ENCODE measurements at places on chromosomes 3 and 15.

- no peak for DNase-seq
These were observed 43.1 kb upstream of the TIPARP start for GRCh38 chr3:156631323-156631722.

GRCh38 chr3:120457827-120458226 lies 7.0 kb upstream of the FSTL1 start:
- no peak for DNase-seq

- no peak for DNase-seq
These were observed 38.5 kb downstream of the DNAJB8 start for GRCh38 chr3:128427872-128428822.

- DNase-seq, result peak; percentile 56
These were observed 56.5 kb upstream of the GOLGA6L2 start for GRCh38 chr15:23503576-23503975.

- no peak for DNase-seq
These were observed 4.1 kb downstream of the PBRM1 start for GRCh38 chr3:52681596-52681995.

DNA sequence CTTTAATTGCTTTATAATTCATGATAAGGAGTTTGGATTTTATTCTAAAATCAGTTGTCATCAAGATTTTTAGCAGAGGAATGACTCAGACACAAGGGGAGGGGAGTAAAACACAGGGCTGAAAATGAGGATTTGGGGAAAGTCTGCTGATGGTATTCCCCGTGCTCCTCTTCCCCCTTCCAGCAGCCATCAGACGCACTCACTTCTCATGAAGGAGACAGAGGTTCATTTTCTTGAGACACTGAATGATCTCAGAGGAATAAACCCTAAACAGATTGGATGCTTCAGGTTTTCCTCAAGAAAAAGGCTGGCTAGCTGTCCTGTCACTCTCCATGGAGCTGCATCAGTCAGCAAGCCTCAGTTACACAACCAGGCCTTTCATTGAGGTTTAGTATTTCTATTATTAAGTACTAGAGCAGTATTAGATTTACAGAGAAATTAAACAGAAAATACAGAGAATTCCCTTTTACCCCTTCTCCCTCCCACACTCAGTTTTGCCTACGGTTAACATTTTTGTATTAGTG lies 166.4 kb downstream of the C3orf70 start:
- no peak for DNase-seq

GRCh38 chr15:31062911-31063310 lies 38.6 kb downstream of the TRPM1 start:
- no peak for DNase-seq

- DNase-seq, result no peak
These were observed 24.7 kb upstream of the BSN start for GRCh38 chr3:49529567-49529966.

DNA sequence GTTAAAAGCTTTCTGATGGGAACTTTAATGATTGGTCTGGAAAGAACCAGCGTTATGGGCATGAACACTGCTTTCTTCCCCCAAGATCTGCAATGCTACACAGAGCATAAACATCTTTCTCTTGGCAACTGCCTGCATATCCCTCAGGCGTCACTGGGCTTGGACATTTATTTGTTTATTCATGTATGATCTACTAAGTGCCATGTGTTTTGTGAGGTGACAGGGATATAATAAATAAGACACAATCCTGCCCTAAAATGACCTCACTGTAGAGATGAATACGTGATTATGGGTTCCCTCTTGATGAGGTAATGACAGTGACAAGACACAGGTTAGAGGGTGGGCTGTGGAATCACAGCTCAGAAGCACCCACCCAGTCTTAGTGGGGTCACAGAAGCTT lies 485.3 kb downstream of the PDCD6IP start:
- no peak for DNase-seq

GRCh38 chr3:190579514-190580137 lies 65.7 kb downstream of the IL1RAP start:
- DNase-seq, result no peak

DNA sequence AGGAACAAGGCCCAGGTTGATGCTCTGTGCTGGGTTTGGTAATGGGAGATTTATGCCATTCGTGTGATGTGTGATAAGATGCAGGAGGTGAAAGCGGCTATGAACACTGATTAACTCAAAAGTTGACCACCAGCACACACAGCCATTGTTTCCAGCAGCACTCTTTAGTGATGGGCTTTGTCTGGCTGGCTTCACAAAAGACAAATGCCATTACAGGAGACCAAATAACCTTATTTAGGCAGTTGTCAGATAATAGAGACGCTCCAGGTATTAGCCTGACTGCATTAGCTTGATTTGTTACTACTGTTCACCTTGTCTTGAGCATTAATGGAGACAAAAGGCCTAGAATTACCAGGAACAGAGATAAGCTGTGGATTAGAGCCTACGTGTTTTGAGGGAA lies 5.1 kb downstream of the HESX1 start:
- DNase-seq, result no peak

DNA sequence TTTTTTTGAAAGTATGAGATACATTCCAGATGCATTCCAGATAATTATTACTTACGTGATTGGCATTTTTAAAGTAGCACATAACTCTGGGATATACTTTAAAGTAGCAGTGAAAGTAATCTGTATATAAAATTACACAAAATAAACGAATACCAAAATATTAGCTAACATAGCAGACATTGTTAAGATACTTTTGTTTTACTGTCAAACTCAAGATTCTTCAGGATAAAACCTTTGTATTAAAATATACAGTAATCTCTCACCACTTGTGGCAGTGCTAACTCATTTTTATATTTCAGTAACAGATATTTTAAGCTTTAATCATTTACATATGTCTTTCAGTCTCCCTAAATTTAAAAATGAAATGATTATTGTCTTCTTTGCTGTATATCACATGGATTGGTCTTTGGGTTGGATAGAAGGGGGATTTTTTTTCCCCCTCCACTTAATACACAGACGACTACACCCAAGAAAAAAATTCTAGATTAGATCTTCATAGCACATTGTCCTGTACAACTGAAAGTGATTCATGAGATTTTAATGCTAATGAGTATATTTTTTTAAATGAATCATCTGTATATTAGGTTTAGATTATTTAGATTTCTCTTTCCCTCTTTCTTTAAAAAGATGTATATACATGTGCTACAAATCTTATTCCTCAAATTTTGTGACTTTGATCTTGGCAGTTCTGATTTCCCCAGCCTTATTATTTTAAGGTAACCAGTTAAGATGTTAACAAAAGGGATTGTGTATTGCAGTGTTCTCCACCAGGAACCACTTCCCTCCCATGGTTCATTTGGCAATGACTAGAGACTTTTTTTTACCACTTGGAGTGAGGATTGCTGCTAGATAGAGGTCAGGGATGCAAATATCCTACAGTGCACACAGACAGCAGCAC lies 24.5 kb upstream of the EBLN2 start:
- no peak for DNase-seq

- peak; percentile 24 for DNase-seq
These were observed 420 bp downstream of the SLC27A2 start for GRCh38 chr15:50182219-50183013.

GRCh38 chr3:13452490-13453335 lies 27.4 kb upstream of the HDAC11 start:
- DNase-seq, result peak; percentile 27

- no peak for DNase-seq
These were observed 29.8 kb downstream of the IRAK2 start for GRCh38 chr3:10194328-10195071.
